ENCODE measurements at places on chromosomes 1 and 21.

GRCh38 chr1:65377496-65378246 is 42.8 kb upstream of the LEPR start:
- no peak for DNase-seq

GRCh38 chr1:7553042-7553690 is 217.9 kb upstream of the VAMP3 start:
- DNase-seq, result no peak

- no peak for DNase-seq
Measured at GRCh38 chr1:101728029-101728428, 268.7 kb downstream of the OLFM3 start.

- no peak for DNase-seq
Measured at GRCh38 chr1:54800041-54800898, 853 bp downstream of the TTC22 start.

DNA sequence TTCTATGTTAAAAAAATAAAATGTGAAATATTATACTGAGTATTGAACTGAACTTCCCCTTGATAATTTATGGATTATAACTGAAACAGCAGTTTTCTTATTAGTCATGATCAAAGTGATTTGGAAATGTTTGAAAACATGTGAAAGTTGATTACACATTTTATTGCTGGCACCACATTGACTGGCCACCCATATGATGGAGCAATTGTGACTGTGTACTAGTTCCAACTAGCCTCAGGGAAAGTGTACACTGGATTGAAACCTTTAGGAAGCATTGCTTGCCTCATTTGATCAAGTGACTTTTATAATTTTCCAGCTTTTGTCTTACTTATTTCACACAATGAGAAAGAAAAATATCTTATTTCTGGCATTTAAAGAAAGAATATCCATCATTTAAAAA is 128.0 kb upstream of the ADGRL2 start:
- DNase-seq, result no peak

Measured in stimulated activated CD4-positive, alpha-beta T cell treated with anti-CD3 and anti-CD28 coated beads, Interleukin-4, amount 100 ng/mL, for 24 hours (primary cell).